Cerebellar nuclear complex (tissue), 1 donor: ENCODE measurements at places on chromosomes 3 and 15.

GRCh38 chr15:28904541-28905315 is 19.0 kb downstream of the APBA2 start:
- peak; percentile 62 for DNase-seq

GRCh38 chr3:122875547-122876127 is 80.8 kb downstream of the SLC49A4 start:
- DNase-seq, result no peak

GRCh38 chr15:98599909-98600691 is 48.2 kb upstream of the IGF1R start:
- no peak for DNase-seq

- DNase-seq, result no peak
Measured at GRCh38 chr3:63878394-63879060, 14.9 kb downstream of the ATXN7 start.

DNA sequence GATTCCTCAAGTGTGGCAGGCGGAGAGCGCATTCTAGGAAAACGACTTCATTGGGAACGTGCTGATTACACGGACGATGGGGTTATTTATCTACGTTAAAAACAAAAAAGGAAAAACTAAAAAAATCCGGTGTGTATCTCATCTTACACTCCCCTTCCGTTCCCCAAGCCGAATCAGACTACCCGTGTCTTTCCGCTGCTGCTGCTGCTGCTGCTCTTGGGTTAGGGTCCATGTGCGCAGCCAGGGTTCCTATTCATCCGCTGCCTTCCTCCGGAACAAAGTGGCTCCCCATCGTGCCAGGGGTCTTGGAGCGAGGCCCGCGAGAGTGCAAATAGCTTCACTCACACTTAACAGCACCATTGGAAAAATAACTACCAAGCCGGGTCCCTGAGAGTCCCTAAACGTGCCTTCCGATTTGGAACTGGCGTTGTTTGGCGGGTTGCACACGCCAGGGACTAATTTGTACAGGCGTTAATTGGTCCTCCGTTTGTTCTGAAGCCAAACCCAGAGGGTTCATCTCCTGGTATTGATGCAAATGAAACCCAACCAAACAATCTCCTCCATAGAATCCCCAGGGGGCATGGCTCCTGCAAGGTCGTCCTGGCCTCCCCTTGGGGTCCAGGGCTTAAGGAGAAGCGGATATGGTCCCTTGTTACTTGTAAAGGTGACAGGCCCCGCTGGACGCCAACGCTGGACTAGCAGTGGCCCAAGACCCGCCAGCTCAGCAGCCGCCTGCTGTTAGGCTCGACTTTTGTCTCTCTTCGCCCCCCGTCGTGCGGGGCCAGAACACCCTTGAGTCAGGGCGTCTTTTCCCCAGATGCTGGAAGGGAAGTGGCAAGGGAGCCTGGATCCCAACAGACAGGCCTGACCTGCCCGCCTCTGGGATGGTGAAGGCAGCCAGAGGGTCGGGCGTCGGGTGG is 11.0 kb upstream of the ONECUT1 start:
- DNase-seq, result no peak

DNA sequence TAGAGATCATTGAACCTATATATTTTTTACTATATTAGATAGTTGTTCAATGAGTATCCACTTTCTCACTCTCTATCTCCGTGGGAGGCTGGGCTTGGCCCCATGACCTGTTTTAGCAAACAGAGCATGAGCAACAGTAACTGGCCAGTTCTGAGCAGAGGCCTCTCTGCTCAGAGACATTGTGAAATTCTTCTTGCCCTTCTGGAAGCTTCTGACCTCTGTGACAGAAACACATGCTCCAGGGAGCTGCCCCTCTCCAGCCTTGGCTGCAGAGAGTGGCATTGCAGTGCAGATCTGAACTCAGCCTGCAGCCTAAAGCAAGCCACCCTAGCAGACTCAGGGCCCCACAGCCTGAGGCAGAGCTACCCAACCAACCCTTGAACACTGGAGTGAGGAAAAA is 20.5 kb downstream of the FAM240A start:
- DNase-seq, result no peak

- no peak for DNase-seq
Measured at GRCh38 chr3:42013691-42014457, 52.0 kb upstream of the ULK4 start.

DNA sequence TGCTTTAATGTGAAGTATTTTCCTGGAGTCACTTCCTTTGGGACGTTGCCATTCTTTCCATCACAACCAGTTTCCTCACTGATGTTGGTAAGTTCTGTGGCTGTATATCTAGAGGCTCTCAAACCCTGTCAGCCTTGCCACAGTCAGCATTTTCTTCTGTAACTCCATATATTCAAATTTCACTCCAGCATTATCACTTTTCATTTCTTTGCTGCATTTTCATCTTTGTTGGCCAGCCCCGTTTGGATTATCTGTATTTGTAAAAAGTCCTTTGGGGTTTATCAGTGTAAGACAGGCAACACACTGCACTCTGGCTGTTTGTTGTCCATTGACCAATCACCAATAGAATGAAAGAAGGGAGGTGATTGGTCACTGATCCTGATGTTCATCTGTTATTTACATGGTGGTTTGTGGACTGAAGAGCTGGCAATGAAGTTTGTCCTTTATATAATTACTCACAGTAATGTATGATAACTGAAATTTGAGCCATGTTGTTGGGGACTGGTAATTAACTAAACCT is 20.3 kb downstream of the GMPS start:
- no peak for DNase-seq

- DNase-seq, result no peak
Measured at GRCh38 chr3:195580744-195581443, 2.8 kb downstream of the APOD start.

- no peak for DNase-seq
Measured at GRCh38 chr3:157919319-157919887, 186.8 kb downstream of the SHOX2 start.

DNA sequence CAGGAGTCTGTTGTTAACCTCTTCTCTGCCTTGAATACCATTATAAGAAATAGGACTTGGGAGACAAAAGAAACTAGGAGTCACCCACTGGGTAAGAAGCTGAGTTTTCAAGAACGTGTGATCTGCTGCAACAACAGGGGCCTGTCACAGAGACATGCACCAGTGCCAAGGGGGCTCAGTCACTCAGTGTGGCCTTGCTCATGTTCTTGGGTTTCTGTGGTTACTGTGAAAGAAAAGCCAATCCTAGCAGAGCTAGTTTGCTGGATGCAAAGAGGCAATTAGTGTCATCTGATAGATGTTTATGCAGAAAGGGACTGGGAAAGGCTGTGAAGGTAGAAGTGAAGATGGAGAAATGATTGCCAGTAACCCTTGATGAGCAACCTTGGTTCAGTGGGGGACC is 126.3 kb downstream of the IQCH start:
- no peak for DNase-seq

DNA sequence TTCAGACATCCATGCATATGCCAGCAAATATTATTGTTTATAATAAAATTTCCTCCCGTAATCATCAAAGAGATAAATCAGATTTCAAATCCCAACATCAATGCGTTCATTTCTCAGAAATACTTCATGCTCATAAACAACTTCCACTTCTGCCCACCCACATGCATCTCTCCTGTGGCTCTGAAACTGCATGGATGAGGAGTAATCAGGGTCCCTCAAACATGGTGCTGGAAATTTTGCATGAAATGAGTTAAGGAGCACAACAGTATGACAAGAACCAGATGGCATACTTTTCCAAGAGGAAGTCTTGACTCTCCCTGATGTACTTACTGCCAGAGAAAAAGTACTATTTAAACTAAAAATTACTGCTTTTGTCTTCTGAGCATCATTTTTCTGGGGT is 26.9 kb upstream of the MFSD1 start:
- no peak for DNase-seq

DNA sequence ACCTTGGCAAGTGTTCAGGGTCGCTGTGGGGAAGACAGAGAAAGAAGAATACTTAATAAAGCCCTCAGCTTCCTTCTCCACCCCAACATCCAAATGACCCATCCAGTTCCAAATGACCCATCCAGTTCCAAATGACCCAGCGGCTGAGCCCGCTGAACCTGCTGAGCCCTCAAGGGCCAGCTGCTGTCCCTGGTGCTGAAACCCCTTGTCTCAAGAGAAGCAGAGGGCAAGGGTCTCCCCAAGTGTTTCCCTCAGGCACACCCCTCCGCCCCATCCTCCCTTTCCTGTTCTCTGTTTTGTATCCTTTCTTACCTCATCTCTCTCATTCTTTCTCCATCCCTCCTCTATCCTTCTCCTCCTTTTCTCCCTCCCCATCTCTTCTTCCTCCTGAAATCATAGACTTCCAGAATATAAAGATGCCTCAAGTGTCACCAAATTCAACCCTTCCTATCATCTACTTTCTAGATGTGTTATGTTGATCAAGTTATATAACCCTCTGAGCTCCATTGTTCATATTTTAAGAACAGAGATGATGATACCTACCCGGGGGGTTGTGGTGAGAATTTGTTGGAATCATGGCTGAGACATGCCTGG is 29.0 kb downstream of the CCDC33 start:
- DNase-seq, result no peak

GRCh38 chr15:47711655-47712054 is 5.7 kb upstream of the SEMA6D start:
- DNase-seq, result no peak

DNA sequence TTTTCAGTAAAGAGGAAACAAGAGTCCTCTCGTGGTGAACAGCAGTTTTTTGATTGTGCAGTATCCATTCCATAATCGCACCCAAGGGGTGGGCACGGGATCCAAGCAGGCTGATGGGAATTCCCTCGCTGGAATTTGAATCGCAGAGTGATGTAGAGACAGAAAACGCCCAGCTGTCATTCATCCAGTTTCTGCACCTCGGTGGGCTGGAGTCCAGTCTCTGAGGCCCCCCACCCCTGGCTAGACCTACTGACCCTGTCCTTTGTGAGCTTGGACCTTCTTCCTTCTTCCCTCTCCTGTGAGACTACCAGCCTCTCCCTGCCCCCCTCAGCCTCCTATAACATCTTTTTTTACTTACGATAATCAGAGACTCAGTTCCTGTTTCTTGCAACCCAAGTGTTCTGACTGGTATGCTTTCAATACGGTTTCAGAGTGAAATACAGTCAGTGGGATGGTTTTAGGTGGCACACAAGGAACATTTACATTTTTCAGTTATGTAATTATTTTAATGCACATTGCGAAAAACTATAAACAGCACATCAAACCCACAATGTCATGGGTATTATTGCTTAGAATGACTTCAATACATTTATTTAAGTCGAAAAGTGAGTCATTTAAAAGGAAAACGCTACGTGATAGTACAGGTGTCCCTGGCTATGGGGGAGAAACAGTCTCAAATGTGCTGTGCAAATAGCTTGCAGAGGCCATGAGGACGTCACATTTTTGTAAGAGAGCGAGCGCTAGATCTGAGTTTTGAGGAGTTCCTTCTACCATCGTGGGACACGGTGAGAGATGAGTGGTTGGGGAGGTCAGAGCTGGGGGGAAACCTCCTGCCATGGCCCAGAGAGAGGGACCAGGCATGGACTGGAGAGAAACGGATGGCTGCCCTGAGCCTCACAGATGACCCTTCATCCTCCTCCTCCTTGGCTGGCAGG is 37.5 kb upstream of the CHST2 start:
- DNase-seq, result no peak

GRCh38 chr3:50269977-50270413 is 1.0 kb downstream of the SEMA3B start:
- DNase-seq, result no peak

- no peak for DNase-seq
Measured at GRCh38 chr15:85750319-85751290, 44.1 kb downstream of the KLHL25 start.
